ENCODE measurements at places on chromosomes 12 and 14.
A peak's percentile ranks its signal among the peaks of the same experiment; 100 is the strongest.

GRCh38 chr12:103956509-103957027, 9.1 kb upstream of the TDG start:
- DNase-seq = no peak

DNA sequence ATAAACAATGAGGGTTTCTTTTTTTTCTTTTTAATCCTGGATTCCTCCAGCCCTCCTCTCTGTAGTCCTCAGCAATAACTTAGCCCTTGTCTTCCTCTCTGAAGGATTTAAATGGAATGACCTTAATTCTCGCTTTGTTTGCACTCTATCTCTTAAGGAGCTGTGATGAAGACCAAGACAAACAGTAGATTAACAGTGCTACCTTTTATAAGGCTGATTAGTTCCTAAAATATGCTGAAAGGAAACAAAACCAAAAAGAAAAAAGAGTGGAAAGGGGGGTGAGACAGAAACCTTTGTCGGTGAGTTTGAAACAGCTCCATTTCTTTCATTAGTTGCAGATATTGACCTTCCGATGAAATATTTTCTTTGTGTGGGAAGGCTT, 38.7 kb upstream of the PTCSC3 start:
- DNase-seq = no peak

DNA sequence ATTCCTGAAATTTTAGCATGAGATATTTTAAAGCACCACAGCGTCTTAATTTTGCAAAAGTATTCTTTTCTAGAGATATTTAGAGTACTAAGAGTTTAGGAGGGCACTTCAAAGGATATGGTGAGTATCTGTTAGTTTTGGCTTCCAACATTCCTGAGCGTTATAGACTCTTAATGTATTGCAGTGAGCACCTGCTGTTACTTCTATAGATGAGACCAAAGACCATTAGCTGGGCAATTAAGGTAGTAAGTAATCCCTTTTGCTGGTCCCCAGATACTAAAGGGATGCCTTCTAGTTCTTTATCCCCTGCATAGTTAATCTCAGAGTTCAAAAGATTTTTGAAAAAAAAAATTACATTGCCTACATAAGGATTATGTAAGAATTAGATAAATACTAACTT, 975.6 kb downstream of the GALC start:
- no peak for DNase-seq

- no peak for DNase-seq
Observed at GRCh38 chr12:2682296-2683251, 112.2 kb upstream of the FKBP4 start.

GRCh38 chr12:5778821-5779220, 166.2 kb downstream of the ANO2 start:
- DNase-seq = no peak

DNA sequence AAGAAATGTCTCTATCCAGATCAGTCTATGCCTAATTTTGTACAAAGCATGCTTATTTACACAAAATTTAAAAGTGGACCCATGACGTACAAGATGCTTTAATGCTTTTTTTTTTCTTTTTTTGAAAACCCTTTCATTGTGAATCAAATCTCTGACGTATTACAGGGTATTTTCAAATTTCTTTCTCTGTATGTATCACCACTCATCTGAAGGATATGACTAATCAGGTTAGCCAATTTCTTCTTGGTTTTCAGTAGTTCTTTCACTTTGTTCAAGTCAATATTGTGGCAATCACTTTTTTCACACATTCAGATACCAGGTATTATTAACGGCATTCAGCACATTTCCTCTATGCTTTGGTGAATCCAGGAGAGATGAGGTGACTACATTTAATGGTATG, 685.3 kb downstream of the TRHDE start:
- no peak for DNase-seq

DNA sequence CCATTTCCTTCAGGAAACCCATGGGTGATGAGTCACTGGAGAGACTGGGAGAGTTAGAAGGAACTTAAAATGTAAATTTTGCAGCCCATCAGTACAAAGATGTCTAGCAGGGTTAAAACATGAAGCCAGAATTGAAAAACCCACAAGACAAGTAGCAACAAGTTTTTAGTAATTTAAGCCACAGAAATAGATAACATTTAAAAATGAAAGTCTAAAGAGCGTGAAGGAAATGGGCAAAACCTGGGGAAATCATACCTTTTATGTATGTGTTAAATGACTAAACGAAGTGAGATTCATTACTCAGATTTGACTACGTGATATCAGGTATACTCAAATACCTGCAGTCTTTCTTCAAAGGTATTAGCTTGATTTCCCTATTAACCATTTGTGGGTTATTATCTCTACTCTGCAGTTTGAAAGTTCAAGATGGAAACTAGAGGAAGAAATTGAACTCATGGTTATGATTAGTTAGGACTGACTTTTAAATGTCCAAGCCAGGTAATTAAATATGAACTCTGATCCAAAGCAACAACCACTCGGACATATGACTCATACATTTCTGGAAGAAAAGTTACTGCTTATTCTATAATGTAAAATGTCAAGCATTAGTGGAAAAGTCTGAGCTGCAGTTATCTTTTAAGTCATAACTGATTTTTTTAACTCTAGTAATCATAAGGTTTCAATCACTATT, 84.1 kb downstream of the ITPR2 start:
- DNase-seq = no peak

GRCh38 chr12:110619534-110619953, 5.6 kb downstream of the TCTN1 start:
- DNase-seq = peak; percentile 17

- no peak for DNase-seq
Observed at GRCh38 chr14:57831981-57832380, 33.9 kb downstream of the SLC35F4 start.

DNA sequence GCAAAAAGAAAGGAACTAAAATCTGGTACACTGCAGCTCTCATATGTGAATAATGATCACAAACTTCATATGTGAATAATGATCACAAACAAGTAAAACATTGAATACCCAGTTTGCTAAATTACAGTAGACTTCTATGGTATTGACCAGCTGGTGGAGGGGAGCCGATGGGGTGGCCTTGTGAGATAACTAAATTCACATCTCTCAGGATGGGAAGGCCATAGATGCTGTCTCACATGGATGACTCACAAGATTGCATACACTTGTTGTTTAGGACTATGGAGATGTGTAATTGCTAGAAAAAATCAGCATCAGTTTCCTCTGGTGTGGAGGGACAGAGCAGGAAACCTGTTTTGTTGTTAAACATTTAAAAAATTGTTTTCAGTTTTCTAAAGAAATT, 49.2 kb downstream of the ACACB start:
- DNase-seq = no peak

GRCh38 chr12:89932954-89933353, 224.3 kb upstream of the ATP2B1 start:
- DNase-seq = no peak

GRCh38 chr12:104951759-104952509, 6.2 kb downstream of the SLC41A2 start:
- no peak for DNase-seq

GRCh38 chr12:120936197-120936596, 32.0 kb upstream of the SPPL3 start:
- DNase-seq = no peak

GRCh38 chr12:29710104-29710503, 73.6 kb downstream of the TMTC1 start:
- DNase-seq = no peak

GRCh38 chr12:104295954-104296353, 7.6 kb upstream of the EID3 start:
- DNase-seq = no peak

GRCh38 chr12:89129167-89129870, 223.0 kb downstream of the DUSP6 start:
- no peak for DNase-seq

- no peak for DNase-seq
Observed at GRCh38 chr12:78645956-78646355, 218.6 kb upstream of the SYT1 start.

DNA sequence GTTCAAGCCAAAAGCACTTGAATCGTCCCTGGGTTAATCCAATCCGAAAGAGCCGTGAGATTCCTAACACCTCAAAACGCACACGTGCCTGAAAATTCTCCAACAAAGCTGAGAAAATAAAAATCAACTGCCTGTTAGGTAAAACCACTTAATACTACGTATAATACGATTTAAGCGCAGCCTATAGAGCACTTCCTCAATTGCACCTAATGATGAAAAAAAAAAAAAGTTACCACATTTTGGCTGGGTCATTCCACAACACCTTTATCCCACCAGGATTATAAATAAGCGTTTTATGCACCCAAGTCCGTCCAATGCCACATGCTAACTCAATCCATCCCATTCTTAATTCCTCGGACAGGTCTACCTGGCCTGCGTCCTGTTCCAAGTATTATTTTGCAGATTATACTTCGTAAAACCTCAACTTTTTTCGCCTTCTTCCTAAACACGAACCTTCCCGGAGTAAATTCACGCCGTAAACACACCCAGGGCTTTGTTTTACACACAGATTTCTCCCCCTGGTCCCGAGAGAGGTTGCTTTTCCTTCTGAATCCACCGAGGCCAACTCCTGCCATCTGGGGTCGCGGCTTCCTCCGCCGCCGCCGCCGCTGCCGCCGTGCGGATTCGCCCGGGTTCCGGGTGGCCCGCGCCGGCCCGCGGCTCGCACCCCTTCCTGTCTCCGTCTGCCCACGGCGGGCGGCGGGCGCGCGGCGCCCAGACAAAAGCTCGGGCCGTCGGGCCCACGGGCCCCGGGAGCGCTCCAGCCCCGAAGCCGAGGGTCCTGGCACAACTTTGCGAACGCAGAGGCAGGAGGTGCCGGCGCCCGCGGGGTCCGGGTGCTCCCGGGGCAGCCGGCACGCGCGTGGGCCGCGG, 66.2 kb downstream of the RNF34 start:
- DNase-seq = peak; percentile 25

- no peak for DNase-seq
Observed at GRCh38 chr12:89576572-89577220, 50.8 kb upstream of the POC1B start.

DNA sequence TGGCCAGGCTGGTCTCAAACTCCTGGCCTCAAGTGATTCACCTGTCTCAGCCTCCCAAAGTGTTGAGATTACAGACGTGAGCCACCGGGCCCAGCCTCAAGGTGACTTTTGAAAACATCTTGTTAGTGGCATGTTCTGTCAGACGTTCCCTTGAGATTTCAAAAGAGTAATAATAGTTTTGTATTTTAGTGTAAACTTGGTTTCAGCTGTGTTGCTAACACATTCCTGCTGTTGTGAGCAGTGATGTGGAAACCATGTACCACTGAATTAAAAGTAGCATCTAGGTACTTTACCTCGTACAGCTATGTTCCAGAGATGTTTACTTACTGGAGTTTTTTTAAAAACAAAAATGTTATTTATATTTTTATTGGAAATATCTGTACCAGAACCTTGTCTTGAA, 111.3 kb downstream of the AEBP2 start:
- no peak for DNase-seq

DNA sequence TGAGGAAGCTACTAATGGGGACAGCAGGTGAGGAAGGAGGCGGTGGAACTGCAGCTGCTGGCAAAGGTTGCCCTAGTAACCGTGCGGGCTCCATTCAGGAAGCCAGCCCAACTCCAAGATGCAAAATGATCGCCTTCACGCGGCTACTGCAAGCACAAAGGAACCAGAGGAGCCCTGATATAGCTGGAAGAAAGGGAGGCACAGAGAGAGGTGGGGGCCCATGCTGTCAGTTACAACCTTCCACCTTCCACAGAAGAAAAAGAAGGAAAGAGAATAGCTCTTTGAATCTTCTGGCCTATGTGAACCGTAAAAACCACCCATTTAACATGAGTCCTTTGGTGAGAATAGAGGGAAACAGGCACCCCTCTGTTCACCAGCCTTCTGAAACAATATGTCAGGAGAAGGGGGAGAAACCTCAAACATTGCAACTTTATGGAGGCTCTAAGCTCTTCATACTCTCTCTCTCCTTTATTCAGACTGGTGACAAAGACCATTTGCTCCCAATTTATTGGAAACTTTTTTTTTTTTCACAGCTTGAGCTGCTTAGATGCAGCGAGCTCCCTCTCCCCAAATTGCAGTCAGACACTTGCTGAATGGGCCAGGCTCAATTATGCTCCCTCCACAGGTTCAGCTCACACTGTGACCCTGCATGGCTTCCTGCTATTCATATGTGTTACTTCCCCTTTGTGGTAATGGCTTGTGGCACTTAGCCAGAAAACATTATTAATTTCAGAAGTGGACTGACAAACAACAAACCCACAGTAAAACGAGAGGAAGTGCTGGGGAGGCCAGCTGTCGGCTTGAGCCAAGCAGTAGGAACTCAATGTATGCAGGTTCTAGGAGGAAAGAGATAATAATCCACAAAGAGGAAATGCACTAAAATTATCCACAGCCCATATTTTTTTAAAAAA, 6.2 kb downstream of the DUSP6 start:
- DNase-seq = no peak

- DNase-seq = peak; percentile 29
Observed at GRCh38 chr12:47818467-47819137, 1.1 kb downstream of the HDAC7 start.

DNA sequence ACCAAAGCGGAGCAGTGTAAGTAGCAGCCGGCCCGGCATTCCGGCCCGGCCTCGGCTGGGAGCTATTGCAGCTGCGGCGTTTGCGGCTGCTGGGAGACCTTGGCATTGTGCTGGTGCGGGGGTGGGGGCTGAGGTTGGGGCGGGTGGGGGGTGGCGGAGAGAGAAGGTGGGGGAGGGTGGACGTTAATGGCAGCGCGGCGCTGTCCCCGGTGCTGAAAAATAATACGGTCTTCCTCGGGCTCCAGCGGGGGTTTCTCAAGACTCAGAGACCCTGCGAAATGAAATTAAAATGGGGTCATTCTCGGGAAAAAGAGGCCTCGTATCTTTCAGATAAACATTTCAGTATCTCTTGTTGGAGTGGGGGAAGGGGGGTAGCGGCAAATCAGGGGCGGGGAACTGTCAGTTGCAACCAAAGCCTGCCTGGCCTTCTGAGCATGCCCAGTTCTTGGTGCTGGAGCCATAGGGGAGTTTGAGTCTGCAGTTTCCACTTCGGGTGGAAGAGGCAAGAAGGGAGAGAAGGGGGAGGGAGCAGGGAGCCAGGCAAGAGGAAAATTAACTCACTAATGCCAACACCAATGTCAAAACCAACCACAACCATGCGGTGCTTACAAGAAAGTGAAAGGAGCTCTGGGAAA, 414 bp downstream of the UNC79 start:
- DNase-seq = no peak

DNA sequence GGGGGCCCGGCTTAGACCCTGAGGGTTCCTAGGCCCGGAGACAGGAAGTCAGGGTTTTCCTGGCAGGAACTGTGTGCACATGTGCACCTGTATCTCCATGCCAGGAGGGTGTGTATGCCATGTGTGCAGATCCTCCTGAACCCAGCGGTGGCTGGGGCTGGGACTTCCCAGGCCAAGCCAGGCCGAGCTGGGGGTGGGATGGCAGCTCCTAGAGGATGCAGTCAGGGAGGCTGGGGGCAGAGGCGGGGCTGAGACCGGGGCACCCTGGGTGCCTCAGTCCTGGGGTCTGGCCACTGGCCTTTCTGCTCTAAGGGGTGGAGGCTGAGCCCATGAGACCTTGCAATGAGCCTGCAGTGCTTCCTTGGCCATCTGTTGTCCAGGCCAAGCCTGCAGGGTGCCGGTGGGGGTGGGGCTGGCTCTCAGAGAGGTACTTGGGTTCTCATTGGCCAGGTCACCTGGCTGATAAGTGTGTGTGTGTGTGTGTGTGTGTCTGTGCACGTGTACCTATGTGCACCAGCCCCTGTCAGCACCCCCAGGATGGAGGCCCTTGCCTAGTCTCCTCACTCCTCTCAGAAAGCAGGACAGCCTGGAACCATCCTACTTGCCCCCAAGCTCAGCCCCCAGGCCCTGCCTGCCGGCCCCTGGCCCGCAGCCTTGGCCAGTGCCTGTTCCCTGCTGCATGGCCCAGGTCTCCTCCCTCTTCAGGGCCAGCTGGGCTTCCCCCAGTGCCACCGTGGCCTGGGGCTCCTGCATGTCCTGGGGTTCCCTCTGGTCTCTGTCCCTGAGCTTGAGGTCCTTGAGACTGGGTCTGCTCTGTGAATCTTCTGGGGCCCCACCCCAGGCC, 10.6 kb upstream of the TNFAIP2 start:
- no peak for DNase-seq

All from stimulated activated naive CD4-positive, alpha-beta T cell treated with Interleukin-2 at 50 U/mL for 16 hours (primary cell).